ENCODE measurements at places on chromosomes 5 and 9.

DNA sequence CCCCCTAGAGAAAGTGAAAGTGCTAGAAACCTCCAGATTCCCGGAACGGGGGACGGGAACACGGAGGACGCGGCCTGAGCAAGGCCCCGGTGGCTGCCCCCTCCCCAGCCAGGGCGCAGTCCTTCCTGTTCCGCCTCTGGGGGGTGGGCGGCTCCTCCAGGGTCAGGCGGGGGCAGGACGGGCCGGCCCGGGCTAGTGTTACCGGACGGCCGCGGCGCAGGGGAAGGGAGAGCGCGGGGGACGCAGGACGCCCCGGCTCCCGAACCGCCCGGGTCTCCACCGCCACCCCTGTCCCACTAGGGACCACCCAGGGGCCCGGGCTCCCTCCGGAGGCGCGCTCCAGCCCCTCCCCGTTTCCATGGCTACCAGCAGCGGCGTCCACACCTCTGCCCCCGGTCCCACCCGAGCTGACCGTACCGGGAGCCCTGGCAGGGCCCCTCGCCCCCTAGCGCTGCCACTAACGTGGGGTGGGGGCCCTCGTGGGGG lies 579 bp downstream of the SLC12A7 start:
- no peak for DNase-seq

DNA sequence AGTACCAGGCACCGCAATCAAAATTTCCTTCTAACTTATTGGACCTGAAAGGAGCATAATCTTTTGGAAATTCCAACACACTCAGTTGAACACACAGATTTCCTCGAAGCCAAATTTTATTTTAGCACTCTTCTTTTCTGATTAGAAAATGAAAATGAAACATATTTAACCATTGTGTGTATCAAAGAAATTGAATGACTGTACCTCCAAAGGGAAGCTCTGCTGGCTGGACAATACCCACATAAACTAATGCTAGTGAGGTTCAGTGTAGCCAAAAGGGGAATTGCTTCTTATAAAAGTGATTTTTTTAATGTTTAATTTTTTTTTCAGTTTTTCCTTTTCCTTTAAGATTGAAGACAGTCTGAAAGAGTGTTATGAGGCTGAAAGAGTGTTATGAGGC lies 239.6 kb upstream of the NREP start:
- DNase-seq = no peak

GRCh38 chr5:32740651-32741050 lies 29.5 kb downstream of the NPR3 start:
- DNase-seq = no peak

DNA sequence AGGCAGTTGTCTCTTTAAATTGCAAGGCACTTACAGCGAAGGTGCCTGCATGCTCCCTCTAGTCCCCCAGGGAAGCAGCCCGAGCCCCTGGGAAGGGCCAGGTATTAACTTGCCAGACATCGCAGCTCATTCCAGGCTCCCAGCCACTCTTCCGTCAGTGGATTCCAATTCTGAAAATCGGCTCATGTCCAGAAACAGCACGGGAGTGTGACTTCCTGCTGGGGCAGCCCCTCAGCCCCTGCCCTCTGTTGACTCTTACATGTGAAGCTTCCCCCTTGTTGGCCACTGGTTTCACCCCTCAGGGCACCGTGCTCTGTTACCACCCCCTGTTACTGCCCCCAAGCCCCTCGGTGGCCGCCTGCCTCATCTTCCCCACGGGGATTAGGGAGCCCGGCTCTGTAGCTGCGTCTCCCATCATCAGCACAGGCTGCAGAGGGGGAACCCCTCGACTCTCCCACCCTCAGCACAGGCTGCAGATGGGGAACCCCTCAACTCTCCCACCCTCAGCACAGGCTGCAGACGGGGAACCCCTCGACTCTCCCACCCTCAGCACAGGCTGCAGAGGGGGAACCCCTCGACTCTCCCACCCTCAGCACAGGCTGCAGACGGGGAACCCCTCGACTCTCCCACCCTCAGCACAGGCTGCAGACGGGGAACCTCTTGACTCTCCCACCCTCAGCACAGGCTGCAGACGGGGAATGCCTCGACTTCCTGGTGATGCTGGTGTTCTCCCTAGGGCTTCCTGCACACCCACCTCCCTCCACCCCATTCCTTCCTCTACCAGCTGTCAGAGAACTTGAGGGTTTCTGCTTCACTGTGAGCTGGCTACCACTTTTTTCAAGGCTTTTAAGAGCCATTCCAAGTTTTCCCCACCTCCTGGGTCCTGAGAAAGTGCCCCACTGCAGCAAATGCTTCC lies 11.1 kb upstream of the CACNA1B start:
- no peak for DNase-seq

- no peak for DNase-seq
These were observed 212.8 kb downstream of the NXNL2 start for GRCh38 chr9:88747768-88748167.

- DNase-seq = peak; percentile 12
These were observed 390.3 kb downstream of the PDE4D start for GRCh38 chr5:59503220-59503619.

DNA sequence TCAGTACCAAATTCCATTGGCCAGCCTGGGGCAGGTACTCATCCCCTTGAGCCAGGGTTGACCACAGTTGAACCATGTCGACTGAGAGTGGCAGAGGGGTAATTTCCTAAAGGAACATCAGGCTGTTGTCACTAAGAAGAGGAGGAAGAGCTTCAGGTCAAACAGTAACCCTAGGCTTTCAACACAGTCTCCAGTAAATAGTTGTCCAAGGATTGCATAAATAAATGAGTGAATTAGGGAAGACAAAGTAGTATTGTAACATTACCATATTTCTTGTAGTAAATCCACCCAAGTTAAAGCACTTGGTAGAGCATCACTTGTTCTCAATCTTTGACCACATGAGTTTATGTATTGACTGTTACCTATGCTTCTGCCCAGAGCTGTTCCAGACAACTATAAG lies 7.4 kb downstream of the PSAT1 start:
- no peak for DNase-seq

DNA sequence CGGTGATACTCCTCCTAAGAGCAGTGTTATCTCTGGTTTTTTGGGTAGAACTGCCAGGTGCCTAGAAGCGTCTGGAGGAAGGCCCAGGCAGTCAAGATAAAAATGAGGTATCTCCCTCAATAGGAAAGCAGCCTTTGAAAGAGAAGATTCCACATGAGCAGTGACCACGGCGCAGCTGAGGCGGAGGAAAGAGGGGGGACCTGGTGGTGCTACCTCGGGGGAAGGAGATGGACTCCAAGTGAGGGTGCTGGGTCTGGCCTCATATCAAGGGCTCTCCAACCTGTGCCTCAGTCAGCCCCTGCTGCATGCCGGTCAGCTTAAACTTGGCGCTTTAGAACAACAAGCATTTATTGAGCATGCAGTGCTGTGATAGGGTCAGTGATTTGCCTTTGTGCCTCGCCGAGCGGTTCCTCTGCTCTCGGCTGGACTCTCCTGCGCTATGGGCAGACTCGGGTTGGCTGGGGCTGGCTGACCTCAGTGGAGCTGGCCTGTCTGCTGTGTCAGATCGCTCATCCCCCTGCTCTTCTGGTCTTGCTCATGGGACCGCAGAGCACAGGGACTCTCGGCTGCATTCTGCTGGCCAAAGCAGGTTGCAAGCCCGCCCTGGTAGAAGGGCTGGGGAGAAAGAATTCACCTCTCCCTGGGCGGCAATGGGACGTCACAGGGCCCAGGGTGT lies 121.1 kb upstream of the IRX4 start:
- no peak for DNase-seq

GRCh38 chr9:114417511-114417910 lies 29.7 kb upstream of the AKNA start:
- DNase-seq = no peak

GRCh38 chr9:14967450-14968321 lies 57.5 kb upstream of the FREM1 start:
- DNase-seq = no peak

DNA sequence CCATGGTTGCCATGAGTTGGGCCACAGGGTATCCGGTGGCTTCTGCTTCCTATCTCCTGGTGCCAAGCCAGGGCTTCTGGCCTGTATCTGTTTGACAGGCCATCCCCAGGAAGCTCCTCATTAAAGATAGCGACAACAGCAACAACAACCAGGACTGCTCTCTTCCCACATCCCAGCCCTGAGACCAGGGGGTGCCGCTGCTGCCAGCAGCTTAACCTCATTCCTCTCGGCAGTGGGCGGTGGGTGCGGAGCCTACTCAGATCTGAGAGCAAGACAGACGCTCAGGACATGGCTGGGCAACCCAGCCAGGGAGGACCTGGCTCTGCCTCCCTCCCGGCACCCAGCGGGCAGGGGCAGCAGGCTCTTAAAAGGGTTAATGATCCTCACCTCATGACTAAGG lies 98.3 kb downstream of the PSD2 start:
- DNase-seq = no peak

- DNase-seq = no peak
These were observed 40.9 kb downstream of the CPEB4 start for GRCh38 chr5:173928871-173929574.

GRCh38 chr5:45411971-45412612 lies 284.1 kb downstream of the HCN1 start:
- DNase-seq = peak; percentile 71

DNA sequence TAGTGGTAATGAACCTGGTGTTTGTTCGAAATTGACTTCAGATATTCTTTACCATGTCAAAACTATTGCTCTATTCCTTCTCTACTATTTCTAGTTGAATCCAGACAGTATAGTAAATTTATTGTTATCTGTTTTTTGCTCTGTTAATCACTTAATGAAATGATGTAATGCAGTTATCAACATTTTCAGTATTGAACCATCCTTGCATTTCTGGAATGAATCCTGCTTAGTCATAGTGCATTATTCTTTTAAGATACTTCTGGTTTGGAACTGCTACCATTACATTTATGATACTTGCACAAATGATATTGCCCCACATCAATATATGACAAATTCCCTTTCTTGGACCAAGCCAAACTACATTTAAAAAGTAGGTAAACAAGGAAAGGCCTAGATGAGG lies 554.0 kb upstream of the KLF4 start:
- no peak for DNase-seq

GRCh38 chr5:39570403-39571027 lies 145.7 kb upstream of the DAB2 start:
- DNase-seq = peak; percentile 65

DNA sequence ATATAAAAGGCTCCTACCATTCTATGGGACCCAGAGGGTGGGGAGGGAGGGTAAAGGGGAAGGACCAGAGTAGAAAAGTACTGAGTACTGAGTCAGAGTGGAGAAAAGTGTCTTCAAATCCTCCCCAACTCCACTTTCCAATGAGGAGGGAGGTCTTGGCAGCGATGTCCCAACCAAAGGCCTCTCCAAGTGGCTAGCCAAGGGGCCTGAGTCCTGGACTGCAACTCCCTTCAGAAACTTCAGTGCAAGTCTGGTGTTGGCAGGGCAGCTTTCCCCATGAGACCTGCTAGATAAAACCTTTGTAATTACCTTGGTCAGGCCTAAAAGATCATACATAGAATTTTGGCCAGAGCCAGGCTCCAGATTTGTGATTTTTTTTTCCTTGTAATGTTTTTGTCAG lies 111.3 kb upstream of the TNPO1 start:
- no peak for DNase-seq

DNA sequence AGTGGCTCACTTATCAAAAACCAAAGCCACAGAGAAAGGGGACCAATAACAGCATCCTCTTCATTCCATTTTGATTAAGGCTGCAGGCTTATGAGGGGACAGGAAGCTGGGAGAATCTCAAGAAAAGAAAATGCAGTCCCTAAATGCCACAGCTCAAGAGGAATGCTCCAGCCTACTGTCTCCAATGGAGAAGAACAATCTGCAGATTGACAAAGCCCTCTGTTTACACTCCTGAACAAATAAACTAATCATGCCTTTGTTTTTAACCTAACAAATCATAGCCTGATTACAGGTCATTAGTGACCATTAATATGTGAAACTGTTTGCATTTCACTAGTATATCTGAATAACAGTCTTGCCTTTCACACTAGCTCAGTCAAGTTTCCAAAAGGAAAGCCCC lies 26.5 kb downstream of the PPP2R2B start:
- DNase-seq = no peak

DNA sequence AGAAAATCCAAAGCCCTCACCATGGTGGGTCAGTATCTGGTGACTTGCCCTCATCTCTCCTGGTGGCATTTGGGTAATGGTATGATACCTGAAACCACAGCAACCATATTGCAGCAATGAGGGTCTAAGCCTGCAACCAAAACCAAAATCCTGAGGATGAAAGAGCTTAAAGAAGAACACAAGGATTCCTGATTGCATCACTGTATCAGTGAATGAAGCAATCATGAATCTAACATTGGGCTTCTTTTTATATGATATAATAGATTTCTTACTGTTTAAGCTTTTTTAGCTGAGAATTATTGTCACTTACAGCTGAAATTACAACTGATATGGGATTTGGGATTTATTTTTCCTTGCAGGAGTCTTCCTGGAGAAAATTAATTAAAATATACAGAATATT lies 269.9 kb downstream of the MEF2C start:
- DNase-seq = no peak

GRCh38 chr5:31574772-31575171 lies 42.7 kb downstream of the C5orf22 start:
- no peak for DNase-seq

DNA sequence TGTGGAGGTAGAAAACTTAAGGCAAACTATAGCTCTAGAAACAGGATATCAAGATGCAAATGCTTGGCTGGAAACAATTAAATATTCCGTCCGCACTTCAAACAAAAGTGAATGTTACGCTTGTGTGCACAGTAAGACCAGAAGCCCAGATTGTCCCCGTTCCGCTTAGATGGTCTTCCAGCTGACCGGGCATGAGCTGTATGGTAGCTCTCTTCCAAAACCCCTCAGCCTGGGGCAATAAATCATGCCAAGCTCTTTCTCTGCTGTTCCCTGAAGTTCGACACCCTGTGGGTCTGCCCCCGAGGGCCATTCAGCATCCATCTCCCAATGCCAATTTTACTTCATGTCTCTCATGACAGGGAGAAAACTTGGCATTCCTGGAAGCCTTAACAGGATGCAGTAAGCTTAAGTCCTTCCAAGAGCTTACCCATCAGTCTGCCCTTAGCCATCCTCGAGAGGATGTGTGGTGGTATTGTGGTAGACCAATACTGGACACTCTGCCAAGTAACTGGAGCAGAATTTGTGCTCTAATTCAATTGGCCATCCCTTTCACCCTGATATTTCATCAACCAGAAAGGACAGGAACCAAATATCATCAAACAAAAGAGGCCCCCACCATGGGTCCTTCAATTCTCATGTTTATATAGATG lies 70.7 kb upstream of the RANBP6 start:
- DNase-seq = peak; percentile 57

GRCh38 chr5:141814064-141814964 lies 63.9 kb downstream of the PCDH1 start:
- no peak for DNase-seq

DNA sequence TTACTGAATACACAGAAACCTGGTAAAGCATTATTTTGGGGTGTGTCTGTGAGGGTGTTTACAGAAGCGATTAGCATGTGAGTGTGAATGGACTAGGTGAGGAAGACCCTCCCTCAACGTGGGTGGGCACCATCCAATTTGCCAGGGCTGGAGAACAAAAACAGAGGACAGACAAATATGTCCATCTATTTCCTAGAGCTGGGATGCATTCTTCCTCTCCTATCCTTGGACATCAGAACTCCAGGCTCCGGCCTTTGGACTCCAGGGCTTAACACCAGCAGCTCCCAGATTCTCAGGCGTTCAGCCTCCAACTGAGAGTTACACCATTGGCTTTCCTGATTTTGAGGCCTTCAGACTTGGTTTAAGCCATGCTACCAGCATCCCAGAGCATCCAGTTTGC lies 65.8 kb upstream of the CHD1 start:
- no peak for DNase-seq

Data from NCI-H446 (cell line).